Mucosa of descending colon (tissue), 3 donors: ENCODE measurements at places on chromosomes 1 and 21.

- DNase-seq: no peak
These were observed 211.5 kb downstream of the KCNJ6 start for GRCh38 chr21:37704751-37705150.

DNA sequence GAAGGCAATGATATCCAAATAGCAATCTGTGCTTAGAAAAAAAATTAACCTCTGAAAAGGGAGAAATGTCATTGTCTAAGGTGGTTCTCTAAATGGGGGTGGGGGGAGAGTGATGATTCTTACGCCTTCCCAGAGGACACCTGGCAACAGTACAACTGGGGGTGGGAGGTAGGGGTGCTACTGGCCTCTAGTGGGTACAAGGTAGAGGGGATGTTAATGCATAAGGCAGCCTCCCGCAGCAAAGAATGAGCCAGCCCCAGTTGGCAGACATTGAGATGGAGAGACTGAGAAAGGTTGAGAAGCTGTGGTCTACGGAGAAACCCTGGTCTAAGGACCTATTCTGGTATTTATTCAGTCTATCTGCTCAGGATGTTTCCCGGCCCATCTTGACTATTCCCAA lies 472.2 kb upstream of the RUNX1 start:
- DNase-seq: no peak

DNA sequence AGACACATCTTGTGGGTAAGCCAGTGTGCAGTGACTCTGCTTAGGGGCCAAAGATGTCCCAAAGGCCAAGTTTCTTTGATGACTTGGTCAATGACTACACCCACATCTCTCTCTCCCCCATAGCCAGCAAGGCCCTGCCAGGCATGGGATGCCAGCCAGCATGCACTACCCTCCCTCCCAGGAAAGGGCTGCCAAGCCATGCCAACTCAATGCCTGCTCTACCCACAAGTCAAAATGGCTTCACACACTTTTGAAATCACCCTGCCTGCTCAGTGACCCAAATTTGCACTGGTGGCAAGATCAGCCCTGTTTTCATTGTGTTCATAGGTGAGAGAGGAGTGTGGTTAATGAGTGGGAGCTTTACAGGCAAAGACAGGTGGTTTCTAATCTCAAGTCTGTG lies 112.5 kb downstream of the MATN1 start:
- no peak for DNase-seq

DNA sequence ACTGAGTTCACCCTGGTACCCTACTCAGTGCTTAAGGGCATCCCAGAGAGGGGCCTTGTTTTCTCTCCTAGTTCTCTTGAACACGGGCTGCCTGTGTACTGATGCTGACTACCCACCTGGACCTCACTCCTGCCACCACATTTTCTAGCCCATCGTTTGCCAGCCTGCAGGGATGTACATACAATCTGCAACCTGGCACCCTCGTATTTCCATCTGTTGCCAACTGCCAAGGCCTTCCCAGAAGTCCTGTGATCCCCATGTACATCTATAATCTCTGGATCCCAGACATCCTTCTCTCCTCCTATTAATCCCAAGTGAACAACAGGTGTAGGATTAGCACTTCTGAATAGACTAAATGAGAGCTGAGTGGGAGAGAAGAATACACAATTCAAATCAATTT lies 212.0 kb downstream of the SLC45A1 start:
- no peak for DNase-seq

- no peak for DNase-seq
These were observed 525.3 kb downstream of the KIF26B start for GRCh38 chr1:245679821-245680780.

GRCh38 chr1:244980605-244981004 lies 116.3 kb upstream of the HNRNPU start:
- no peak for DNase-seq

- no peak for DNase-seq
These were observed 139.1 kb upstream of the FMN2 start for GRCh38 chr1:239952348-239953308.

DNA sequence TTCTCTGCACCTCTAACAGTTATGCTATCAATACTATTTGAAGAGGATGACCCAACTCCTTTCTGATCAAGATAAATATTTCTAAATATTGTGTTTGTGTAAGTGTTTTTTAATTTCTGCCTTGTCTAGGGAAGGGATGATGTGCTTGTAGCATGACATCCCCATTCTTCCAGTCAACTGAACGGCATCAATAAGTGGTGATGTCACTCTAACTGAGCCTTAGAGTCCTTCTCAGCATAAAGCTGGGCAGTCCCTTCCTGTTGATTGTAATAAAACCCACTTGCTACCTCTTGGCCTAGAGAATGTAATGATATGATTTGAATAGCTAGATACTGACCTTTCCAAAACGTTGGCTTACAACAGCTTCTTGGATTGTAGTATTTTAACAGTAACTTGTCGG lies 52.5 kb upstream of the KCNJ6 start:
- DNase-seq: no peak

GRCh38 chr1:148264374-148265276 lies 112.5 kb upstream of the NBPF11 start:
- DNase-seq: no peak

DNA sequence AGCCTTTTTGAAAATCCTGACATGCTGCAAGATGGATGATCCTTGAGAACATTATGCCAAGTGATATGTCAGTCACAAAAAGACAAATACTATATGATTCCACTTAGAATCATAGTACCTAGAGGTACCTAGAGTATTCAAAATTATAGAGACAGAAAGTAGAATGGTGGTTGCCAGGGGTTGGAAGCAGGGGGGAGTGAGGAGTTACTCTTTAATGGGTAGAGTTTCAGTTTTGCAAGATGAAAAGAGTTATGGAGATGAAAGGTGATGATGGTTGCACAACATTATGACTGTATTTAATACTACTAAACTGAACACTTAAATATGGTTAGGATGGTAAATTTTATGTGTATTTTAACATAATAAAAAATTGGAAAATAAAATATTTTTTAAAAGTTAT lies 37.9 kb upstream of the PODN start:
- no peak for DNase-seq

DNA sequence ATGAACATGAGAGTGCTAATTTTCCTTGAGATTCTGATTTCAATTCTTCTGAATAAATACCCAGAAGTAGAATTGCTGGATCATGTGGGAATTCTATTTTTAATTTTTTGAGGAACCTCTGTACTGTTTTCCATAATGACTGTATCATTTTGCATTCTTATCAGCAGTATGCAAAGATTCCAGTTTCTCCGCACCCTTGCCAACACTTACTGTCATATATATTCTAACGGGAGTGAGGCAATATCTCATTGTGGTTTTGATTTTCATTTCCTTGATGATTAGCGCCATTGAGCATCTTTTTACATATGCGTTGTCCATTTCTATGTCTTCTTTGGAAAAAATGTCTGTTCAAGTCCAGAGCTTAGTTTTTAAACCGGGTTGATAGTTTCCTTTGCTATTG lies 33.2 kb downstream of the VCAM1 start:
- no peak for DNase-seq

DNA sequence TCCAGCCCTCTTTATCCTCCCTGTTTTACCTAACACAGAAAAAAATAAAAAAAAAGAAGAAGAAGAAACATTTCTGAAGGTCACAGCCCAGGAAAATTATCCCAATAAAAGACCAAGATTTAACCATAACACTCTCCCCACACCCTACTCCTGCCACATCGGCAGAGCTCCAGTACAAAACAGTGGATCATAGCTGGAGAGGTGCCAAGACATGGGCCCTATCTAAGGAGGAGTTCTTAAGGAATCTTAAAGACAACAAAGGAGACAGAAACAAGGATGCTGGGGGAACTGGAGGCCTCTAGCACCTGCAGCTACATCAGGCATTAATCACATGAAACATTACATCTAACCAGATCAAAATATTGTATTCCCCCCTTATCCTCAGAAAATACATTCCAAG lies 432.8 kb downstream of the MATN1 start:
- no peak for DNase-seq

GRCh38 chr21:43719748-43720538 lies 1.0 kb downstream of the PDXK start:
- DNase-seq: peak; percentile 70

DNA sequence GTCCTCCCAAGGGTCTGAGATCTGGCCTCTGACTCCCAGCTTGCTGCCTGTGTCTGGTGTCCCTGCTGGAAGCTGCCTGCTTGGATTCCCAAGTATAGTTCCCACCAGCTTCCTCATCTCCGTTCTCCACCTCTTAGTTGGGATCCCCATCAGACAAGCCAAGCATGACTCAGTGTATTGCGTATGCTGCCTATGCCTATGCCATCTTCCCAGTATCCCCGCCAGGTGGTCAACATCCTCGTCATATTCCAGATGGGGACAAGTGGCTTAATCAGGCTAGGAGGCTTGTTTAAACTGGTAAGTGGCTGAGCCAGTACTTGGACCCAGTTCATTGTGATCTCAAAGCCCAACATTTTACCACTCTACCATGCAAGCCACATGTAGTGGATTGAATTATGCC lies 204.4 kb downstream of the GRIK3 start:
- DNase-seq: no peak

- DNase-seq: peak; percentile 73
These were observed 7.0 kb downstream of the TMPRSS2 start for GRCh38 chr21:41500931-41501381.

- DNase-seq: no peak
These were observed 6.0 kb downstream of the DYNLT5 start for GRCh38 chr1:66758241-66758755.

GRCh38 chr1:233357595-233358397 lies 30.3 kb downstream of the MAP3K21 start:
- no peak for DNase-seq

DNA sequence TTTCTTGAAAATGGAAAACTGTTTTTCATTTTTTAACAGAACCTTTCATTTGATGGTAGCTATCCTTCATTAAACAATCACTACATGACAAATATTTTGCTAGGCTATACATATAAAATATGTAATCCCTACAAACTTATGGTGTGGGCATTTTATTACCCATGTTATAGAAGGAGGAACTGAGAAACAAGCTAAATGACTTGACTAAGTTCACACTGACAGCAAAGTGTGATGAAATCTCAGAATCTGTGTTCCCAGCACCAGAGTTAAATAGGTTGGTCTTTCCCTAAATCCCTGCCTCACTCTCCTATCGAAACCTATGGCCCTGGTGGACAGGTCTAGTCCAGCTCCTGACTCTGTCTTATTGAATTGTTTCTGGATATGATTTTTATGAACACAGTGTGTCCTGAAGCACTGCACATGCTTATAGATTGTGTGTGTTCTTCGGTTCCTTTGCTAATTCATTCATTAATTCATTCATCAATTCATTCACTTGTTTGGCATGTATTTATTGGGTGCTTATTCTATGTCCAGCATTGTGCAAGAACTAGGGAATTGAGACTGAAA lies 301.0 kb downstream of the GRIK1 start:
- no peak for DNase-seq

GRCh38 chr1:208156310-208156709 lies 87.9 kb downstream of the PLXNA2 start:
- DNase-seq: no peak

- no peak for DNase-seq
These were observed 43.1 kb downstream of the GPR161 start for GRCh38 chr1:168093616-168094015.

- DNase-seq: peak; percentile 87
These were observed 61.1 kb downstream of the TOMM20 start for GRCh38 chr1:235067396-235068157.

- DNase-seq: no peak
These were observed 22.2 kb upstream of the GPR25 start for GRCh38 chr1:200850554-200850953.

DNA sequence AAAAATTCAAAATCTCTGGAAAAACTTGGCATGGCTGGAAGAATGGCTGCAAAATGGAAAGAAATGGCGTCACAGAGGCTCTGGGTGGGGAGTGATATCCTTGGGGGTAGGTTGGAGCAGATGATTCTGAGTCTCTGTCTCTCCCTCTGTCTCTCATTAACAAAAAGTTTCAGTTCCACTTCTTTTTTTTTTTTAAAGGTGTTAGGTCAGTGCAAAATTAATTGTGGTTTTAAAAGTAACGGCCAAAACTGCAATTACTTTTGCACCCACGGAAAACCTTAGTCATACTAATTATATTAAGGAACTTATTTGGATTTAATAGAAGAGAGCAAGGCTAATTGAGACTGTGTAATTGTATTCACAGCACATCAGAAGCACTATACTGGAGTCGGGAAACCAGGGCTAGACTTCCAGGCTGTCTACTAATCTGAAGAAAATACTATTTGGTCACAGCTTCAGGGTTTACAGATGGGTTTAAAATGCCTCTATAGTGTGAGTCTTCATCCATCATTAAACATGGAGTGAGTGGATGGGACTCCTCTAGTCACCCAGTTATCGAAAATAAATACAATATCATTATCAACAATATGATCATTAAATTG lies 289.1 kb upstream of the PLD5 start:
- DNase-seq: no peak

DNA sequence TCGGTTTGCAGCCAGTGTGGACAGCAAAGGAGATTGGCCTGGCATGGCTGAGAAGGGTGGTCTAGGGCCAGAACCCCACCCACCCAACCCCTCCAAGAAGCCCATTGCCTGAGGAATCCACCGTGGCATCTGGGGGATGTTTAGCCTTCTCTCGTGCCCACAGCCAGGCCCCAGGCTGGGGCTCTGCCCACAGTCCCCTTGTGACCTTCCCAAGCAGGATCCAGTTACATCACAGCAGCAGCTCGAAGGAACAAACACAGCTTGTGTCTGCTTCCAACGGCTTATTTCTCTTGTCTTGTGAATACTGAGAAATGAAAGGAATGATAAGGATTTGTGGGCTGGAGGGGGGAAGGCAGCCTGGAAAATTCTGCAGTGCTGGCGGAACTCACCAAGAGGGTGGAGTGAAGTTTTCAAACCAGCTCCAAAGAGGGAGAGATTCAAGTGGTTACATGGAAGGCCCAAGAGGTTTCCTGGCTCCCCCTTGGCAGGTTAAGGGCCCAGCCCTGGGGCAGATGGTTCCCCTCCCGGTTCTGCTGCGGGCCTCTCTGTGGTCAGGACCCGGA lies 61.6 kb downstream of the DHRS3 start:
- peak; percentile 39 for DNase-seq

GRCh38 chr21:42254651-42255601 lies 36.0 kb downstream of the ABCG1 start:
- DNase-seq: no peak

- no peak for DNase-seq
These were observed 50.9 kb downstream of the PCNT start for GRCh38 chr21:46374761-46375389.

DNA sequence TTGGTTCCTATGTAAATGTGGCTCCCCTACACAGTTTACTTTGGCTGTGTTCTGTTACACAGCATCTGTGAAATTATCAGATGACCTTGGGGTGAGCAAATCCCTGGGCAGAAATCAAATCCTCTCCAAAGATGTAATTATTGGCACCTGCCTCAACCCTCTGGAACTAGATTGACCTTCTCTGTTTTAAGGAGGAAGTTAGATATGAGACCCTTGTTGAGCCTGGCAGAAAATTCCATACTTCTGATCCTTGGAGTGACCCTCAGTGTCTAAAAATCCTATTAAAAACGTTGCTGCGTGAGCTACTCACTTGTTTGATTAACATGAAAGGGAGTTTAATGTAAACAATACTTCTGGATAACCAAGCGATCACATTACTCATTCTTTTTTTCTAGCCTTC lies 122.0 kb downstream of the CLIC6 start:
- DNase-seq: no peak

GRCh38 chr1:85027242-85027983 lies 20.9 kb downstream of the MCOLN3 start:
- DNase-seq: no peak

GRCh38 chr1:183033205-183033604 lies 10.0 kb downstream of the LAMC1 start:
- no peak for DNase-seq

GRCh38 chr1:70324683-70325082 lies 29.8 kb downstream of the ANKRD13C start:
- no peak for DNase-seq
